ENCODE measurements at places on chromosomes 16 and 17.
A peak's percentile ranks its signal among the peaks of the same experiment; 100 is the strongest.

GRCh38 chr17:78823282-78824046 is 17.1 kb downstream of the USP36 start:
- no peak for DNase-seq

GRCh38 chr16:49672753-49673152 is 183.2 kb downstream of the ZNF423 start:
- no peak for DNase-seq

- no peak for DNase-seq
Observed at GRCh38 chr17:68719431-68719830, 118.3 kb upstream of the FAM20A start.

- no peak for DNase-seq
Observed at GRCh38 chr16:87483481-87483880, 9.3 kb downstream of the ZCCHC14 start.

- no peak for DNase-seq
Observed at GRCh38 chr17:45300060-45300751, 16.6 kb downstream of the MAP3K14 start.

GRCh38 chr17:56629531-56630075 is 36.1 kb downstream of the NOG start:
- no peak for DNase-seq

GRCh38 chr17:73956595-73957465 is 246.6 kb upstream of the RPL38 start:
- no peak for DNase-seq

GRCh38 chr17:74342224-74342623 is 16.2 kb downstream of the KIF19 start:
- DNase-seq: no peak

- DNase-seq: peak; percentile 1
Observed at GRCh38 chr16:79089735-79090284, 510.7 kb downstream of the MAF start.

DNA sequence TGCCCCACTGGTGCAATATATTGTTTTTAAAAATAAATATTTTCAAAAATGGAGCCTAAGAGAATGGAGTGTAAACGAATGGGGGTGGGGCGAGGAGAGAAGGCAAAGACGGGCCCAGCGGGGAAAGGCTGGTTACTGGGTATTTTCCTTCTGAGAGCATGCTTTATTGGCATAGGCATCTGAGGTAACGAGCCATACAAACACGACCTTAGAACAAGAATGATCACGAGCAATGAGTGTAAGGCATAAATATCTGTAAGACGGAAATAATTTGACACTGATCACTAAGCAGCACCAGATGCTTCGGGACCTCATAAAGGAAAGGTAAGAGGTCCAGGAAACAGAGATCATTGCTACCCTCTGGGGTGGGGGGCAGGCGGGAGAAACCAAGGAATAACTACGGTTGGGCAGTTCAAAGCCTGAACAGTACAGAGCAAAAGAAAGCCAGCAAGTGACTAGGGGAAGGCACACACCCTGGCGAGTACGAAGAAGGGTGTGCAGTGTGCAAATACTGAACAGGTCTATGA is 959 bp downstream of the SSH2 start:
- DNase-seq: no peak

- no peak for DNase-seq
Observed at GRCh38 chr17:66138120-66138519, 53.8 kb downstream of the CEP112 start.
